Activated naive CD4-positive, alpha-beta T cell (primary cell): ENCODE measurements at places on chromosomes 4 and X.

DNA sequence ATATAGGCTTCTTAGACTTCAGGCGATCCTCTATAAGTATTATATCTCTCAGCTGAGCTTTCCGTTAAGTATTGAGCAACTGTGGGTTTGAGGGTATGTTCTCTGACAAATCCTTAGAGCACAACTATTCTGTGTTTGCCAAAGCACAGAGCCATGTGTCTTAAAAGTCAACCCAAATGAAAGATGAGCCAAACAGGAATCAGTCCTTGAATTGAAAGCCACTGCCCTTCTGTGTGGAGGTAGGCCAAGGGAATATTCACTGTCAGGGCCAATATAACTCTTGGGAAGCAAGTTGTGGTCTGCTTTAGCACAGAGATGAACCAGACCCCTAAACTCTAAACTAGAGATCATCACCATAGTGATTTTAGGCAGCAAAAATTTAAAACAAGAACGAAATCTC lies 164.0 kb downstream of the STAG2 start:
- no peak for DNase-seq

DNA sequence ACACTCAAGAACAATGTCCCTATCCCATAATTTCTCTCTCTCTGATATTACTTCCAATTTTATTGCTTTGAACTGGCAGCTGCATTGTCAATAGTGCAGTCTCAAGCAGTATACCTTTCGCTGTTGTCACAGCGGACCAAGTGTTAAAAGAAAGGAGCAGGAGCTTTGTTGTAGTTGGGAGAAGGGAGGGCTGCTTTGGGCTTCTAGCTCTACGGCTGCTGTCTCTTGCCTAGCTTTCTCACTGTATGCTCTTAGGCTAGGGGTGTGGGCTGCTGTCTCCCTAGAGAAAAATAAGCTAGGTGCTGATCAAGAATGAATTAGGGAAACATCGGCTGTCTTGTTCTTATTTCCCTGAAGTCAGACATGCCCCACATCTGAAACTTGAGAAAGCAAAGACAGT lies 52.5 kb downstream of the TRPC5OS start:
- no peak for DNase-seq

DNA sequence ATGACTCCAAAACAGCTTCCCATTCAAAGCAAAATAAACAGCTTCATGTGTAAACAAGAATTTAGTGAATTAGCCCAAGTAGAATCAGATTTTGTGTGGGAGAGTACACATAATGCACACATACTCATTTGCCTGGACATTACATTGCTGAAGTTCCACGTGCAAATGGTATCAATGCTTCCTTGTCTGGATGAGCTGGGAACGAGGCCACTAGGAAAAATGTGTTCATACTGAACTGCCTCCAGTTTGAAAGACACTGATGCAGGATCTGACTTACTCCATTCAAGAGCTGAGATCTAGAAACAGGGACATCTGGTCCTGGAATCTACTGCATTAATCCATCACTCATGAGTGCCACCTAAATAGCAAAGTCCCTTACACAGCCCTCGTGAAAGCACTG lies 228.0 kb downstream of the APBB2 start:
- no peak for DNase-seq

- no peak for DNase-seq
Measured at GRCh38 chrX:51975811-51976210, 82.4 kb downstream of the MAGED1 start.

- DNase-seq: no peak
Measured at GRCh38 chr4:72283357-72283756, 251.6 kb downstream of the NPFFR2 start.

DNA sequence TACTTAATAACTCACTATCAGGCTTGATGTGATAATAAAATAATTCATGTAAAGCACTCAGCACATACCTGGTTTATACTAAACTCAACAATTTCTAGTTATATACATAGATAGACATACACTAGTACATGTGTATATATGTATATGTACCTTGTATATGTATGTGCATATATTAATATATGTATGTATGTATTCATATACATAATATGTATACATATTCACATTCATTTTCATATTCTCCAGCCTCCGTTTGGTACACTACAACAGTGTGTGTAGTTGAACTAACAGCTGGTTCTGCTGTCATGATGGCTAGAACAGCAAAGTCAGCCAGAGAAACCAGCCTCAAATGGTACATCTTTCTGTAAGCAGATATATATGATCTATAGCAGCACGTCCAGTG lies 670.1 kb downstream of the RPA4 start:
- no peak for DNase-seq

DNA sequence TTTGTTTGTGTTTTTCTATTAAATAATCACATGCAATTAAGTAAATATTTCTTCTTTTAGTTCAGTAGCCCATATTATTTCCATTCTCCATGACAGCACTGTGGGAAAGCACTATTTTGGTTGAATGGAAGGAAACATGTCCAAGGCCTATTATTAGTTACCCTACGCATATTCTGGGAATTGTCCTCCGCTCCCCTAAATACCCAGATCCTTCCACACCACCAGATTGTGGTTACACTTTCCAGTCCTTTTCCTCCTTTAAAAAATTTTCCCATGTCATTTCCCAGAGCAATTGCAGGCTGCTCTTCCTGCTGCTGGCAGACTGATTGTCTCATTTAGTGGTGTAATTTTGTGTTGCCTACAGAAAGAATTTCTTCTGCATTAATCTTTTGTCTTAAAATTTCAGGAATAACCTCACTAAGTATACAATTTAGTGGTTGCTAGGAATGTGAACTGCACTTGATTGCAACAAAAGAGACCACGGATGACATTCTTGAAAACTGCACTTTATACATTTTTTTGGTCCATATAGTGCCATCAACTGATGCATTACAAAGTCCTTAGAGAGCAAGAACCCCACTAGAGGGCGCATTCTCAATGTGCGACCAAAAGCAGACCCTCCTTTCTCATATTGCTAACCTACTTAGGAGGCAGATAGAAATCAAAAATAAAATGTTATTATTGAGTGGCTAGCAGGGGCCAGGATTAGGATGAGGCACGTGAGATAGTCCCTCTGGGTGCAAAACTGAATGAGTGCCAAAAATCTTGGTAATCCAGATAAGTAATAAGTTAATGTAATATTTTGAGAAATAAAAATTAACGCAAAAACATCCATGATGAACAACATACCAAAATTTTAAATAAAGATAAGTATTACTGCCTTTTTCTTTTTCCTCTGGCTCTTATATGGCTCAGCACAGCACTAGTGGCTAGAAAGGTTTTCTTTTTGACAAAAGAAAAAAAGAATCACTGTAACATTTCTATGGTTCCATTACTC lies 98.8 kb upstream of the IQCM start:
- no peak for DNase-seq

DNA sequence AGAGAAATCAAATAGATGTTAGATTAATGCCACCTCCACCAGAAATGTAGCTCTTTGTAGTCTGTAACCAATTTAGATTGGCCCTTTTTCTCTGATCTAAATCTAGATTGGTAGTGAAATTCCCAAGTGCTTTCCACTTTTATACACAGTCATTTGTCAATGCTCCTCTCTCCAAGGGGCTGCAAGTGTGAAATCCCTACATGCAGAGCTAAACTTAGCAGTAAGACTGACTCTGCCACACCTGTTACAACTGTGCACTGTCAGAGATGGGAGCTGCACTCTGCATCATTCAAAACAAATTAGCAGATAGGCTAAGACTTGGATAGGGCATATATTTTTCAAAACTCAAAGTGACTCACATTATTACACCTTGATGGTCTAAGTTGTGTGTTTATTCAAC lies 9.1 kb downstream of the SERTM2 start:
- DNase-seq: no peak

DNA sequence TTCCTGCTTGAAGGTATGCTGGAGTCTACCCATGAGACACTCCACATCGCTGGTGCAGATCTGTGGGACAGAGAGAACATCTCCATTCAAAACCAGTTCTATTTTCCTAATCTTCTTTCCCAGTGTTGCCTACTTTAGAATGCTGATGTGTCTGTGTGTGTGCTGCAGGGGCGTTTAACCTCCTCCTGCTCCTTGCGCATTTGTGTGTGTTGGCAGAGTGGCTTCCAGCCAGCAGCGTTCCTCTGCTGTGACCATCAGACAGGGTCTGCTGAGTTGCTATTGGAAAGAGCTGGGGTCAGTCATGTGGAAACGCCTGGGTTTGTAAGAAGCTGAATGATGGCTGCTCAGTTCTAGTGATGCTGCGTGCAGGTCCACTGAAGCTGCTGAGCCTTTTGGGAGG lies 223.6 kb downstream of the RBMX2 start:
- DNase-seq: no peak

DNA sequence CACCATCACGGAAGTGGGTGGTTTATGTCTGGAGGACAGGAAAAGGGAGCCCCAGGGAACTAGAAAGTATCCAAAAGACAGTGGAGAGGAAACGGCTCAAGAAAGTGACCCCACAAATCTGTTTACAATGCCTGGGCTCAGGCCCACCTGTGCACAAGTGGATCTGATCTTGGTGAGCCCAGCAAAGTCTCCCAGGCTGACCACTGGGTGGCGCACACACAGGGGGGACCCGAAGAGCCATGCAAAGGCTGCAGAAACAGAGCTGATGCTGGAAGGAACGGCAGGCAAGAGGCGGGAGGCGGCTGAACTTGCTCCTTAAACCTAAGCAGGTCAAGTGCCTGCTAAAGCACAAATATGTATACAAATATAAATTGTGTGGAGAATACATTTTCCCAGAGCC lies 9.6 kb downstream of the HAUS7 start:
- no peak for DNase-seq

DNA sequence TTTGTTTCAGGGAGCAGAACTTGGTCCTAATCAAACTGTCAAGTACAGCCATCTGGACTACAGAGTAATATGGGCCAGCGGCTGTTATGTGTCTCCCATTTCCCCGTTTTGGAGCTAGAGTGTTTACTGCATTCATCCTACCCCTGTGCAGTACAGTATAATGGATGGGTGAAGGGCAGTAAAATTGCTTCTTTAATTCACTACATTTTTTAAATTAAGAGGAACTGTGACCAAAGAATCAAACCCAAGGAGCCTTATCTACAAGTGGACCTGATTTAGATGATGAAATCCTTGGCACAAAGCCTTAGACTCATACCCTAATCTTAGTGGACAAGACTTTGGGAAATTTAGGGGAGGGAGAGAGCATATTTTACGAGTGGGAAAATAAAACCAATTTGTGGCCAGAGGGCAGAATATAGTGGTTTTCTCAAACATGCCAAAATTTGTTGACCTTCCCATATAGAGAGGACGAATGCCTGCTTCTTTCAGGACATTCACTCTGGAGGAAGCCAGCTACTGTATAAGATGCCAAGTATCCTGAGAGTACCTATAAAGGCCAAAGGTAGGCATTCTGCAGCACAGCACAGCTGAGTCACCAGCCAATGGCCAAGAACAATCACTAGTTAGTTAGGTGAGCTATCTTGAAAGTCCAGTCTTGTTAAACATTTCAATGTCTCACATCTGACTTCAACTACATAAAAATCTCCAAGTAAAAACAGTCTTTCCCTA lies 253.8 kb upstream of the KCNIP4 start:
- DNase-seq: no peak

GRCh38 chr4:19381068-19381467 lies 870.6 kb upstream of the SLIT2 start:
- DNase-seq: no peak

GRCh38 chrX:1401611-1402430 lies 9.9 kb upstream of the SLC25A6 start:
- DNase-seq: no peak

DNA sequence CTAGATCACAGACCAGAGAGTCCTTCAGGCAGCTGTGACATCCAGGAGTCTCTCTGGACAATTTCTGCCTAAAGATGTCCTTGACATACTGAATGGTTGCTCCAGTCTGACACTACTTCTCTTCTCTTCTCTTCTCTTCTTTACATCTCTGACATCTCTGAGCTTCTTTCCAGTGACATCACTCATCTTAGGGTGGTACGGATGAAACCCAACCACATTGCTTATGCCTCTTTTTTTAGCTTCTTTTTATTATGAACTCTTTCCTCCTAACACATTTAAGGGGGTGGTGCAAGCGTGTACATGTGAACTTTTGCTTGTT lies 39.4 kb upstream of the IRF2 start:
- no peak for DNase-seq

DNA sequence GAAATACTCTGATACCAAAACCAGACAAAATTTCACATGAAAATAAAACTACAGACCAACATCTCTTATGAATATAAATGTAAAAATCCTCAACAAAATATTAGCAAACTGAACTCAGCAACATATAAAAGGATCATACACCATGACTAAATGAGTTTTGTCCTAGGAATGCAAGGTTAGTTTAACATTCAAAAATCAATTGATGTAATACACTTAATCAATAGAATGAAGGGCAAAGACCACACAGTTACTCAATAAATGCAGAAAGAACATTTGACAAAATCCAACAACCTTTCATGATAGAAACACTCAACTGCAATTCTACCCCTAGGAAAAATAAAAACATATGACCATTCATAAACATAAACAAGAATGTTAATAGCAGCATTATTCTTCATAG lies 50.2 kb upstream of the DCTD start:
- no peak for DNase-seq

DNA sequence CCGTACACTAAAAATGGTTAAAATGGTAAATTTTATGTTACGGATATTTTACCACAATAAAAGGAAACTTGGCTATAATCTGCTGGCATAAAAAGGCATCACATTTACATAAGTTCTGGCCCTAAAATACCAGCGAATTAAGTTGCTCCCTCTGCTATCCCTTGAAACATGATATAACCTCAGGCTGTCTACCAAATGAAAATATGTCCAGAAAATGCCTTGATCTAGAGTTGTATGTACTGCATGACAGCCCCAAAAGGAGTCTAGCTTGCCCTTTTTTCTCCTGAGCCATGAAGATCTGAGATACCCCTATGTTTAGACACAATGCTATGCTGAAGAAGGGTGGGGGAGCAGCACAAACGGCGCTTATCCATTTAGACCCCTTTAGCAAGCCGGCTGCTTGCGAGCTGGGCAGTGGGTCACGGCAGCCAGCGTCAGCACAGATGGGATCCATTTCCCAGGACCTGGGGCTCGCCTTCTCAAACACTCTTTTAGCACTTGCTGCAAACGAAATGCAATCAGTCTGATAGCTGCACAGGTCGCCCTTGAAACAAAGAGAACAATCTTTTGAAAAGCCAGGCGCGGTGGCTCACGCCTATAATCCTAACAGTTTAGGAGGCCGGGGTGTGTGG lies 77.0 kb downstream of the AFAP1 start:
- no peak for DNase-seq

GRCh38 chrX:36436361-36436760 lies 516.8 kb downstream of the CFAP47 start:
- no peak for DNase-seq

- no peak for DNase-seq
Measured at GRCh38 chr4:60885011-60885410, 315.1 kb upstream of the ADGRL3 start.

GRCh38 chrX:11954176-11954575 lies 184.1 kb upstream of the FRMPD4 start:
- DNase-seq: no peak

GRCh38 chr4:126061655-126062054 lies 746.9 kb downstream of the FAT4 start:
- no peak for DNase-seq

GRCh38 chrX:136477026-136477425 lies 10.7 kb upstream of the BRS3 start:
- DNase-seq: no peak

- no peak for DNase-seq
Measured at GRCh38 chr4:109183931-109184490, 118.4 kb downstream of the COL25A1 start.

- DNase-seq: no peak
Measured at GRCh38 chr4:169005453-169006099, 4.5 kb downstream of the CBR4 start.

GRCh38 chr4:171876636-171877035 lies 63.4 kb downstream of the GALNTL6 start:
- no peak for DNase-seq
